ENCODE measurements at places on chromosomes 16 and 17. TPM values are rescaled to one million over a fixed set of nuclear protein-coding genes. Genes with fewer than 3 reads are reported as not detected.

The CACNG3 gene
- not detected for total RNA-seq

DNA sequence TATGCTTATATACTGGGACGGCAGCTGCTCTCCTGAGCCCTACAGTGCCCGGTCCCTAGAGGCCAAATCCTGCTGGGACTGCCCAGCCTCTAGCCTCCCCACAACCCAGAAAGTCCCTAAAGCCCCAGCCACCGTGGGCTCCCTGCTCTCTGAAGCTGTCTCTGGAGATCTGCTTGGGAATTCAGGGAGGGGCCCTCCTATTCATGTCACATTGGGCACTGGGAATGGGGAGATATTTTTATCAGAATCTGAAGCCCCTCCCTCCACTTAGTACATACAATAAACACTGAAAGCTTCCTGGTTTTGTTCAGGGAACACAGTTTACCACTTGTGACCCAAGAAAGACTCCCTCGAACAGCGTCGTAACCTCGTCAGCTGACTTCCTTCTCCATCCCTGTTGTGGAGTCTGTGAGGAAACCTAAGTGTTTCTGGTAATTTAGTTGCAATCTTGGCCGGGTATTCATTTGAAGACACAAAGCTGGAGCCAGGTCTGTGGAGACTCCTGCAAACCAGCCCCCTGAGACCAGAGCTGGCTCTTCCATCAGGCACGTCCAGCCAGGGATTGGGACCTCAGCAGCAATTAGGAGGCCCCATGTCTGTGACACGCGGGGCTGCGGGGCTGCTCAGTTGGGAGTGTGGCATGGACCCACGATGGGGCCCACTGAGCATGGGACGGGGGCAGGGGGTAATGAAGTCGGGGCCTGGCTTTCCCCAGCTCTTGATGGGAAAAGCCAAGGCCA lies 38.5 kb downstream of the PGS1 start:
- no peak for DNase-seq

- no peak for DNase-seq
Measured at GRCh38 chr17:31691251-31691905, 167.7 kb downstream of the COPRS start.

GRCh38 chr17:43992641-43993040 lies 11.8 kb upstream of the NAGS start:
- no peak for DNase-seq

DNA sequence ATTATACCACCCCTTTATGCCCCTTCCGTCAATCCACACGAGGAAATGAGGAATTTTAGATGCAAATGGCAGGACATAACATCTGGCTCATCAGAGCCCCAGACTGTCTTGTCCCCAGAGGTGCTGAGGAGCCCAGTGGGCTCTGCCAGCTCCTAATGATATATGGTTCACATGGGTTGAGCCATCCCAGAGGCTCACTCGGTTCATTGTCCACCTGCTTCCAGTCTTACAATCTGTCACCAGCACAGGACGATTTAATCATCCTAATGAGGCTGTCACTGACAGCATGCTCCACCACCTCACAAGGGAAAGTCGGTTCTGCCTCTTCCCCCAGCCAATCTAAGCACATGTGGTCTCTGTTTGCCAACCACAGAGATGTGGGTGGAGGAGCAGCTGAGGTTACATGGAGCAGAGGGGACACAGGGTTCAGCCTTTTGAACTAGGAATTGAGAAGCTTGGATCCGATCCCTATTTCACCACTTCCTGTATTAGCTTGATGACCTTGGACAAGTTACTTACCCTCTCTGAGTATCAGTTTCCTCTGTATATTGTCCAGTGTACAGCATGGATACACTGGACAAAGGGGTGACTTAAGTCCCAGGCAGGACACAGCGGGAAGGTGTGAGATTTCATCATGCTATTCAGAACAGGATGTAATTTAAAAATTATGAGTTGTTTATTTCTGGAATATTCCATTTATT lies 27.0 kb upstream of the DHX8 start:
- DNase-seq, result peak; percentile 96

DNA sequence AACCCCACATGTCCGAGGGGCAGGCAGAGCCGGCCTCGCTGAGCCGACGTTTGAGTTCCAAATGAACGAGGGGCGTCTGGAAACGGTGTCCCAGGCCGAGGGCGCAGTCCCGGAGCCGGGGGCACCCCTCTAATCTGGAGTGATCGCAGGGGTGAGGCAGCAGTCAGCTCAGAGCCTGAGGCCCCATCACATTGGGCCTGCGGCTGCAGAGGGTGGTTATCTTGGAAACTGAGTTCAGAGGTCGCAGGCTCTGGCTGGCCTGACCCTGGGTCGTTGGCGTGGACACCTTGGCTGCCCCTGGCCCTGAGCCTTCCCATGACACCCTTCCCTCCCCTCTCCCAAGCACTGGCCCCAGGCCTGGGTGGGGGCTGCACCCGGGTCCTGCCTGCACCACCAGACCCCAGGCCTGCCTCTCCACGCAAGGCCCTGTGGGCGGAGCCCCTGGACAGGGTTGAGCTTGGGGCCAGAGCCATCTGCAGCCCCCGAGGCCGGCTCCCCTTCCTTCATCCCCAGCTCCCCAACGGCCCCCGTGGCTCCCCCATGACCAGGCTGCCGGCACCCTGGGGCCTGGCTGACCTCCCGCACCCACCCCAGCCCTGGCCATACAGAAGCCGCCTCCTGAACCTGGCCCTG lies 45.6 kb downstream of the ZFPM1 start:
- no peak for DNase-seq

All from LHCN-M2 (cell line).